ENCODE measurements at places on chromosomes 12 and 14.
A peak's percentile ranks its signal among the peaks of the same experiment; 100 is the strongest.

- DNase-seq = no peak
Measured at GRCh38 chr12:42812086-42812485, 222.5 kb upstream of the PRICKLE1 start.

DNA sequence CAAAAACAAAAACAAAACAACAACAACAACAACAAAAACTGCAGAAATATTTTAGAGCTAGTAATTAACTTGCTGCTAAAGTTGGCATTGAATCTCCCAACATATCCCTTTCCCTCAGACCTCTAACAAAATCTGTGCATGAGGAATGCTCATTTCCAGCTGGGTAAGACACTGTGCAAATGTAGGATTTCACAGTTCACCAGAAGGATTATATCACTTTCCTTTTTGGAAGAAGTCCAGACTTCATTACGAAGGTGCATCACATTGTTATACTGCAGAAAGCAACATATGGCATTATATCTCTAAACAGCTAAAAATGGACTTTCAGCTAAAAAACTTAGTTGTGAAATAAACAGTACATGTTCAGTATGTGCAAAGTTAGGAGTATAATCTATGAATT lies 341.8 kb downstream of the FSCB start:
- no peak for DNase-seq

DNA sequence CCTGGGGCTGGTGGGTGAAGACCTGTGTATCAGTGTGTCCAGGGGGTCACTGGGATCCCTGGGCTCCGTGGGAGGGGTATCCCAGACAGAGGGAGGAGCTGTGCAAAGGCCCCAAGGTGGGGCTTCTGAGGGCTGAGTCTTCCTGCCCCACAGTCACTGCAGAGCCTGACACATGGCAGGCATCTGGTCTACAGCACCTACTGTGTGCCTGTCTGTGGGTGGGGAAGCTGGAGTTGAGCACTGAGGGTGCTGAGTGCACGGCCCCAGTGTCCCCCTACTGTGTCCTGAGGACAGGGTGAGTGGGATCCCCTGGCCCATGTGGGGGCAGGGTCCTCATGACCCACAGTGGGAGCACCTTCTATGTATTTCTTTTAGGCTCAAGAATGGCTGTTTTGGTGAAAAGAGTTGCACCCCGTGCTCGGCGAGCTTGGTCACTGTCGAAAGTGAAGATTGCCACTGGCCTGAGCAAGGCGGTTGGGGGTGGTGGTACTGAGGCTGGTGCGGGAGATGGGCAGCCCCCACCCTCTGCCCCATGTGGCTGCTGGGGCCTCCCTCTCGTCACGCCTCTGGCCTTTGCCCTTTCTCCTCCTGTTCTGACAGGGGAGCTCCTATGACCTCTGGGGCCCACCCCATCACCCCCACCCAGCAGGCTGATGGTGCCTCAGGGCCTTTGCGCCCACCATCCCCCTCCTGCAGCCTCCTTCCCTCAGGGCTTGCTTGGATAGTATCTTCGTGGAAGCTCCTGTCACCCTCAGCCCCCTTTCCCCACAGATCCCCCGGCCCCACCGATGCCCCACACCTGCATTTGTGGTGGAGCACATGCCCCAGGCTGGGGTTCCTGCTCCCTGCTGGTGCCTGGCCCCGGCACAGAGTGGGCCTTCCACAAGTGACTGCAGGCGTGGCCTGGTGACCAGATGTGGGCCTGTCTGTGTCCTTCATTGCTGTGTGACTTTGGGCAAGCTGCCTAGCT lies 55.8 kb downstream of the BEGAIN start:
- no peak for DNase-seq

DNA sequence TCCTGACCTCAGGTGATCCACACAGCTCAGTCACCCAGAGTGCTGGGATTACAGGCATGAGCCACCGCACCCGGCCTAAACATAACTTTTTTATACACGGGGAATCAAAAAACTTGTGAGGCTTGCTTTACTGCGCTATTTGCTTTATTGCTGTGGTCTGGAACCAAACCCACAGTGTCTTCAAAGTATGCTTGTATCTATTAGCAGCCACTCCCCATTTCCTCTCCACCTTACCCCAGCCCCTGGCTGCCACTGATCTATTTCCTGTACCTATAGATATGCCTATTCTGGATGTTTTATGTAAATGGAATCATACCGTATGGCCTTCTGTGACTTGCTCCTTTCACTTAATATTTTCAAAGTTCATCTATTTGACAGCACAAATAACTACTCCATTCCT lies 233.4 kb downstream of the BMP4 start:
- no peak for DNase-seq

- DNase-seq = no peak
Measured at GRCh38 chr12:65637774-65638173, 186.5 kb upstream of the HMGA2 start.

- DNase-seq = no peak
Measured at GRCh38 chr12:78118036-78118435, 287.3 kb downstream of the NAV3 start.

DNA sequence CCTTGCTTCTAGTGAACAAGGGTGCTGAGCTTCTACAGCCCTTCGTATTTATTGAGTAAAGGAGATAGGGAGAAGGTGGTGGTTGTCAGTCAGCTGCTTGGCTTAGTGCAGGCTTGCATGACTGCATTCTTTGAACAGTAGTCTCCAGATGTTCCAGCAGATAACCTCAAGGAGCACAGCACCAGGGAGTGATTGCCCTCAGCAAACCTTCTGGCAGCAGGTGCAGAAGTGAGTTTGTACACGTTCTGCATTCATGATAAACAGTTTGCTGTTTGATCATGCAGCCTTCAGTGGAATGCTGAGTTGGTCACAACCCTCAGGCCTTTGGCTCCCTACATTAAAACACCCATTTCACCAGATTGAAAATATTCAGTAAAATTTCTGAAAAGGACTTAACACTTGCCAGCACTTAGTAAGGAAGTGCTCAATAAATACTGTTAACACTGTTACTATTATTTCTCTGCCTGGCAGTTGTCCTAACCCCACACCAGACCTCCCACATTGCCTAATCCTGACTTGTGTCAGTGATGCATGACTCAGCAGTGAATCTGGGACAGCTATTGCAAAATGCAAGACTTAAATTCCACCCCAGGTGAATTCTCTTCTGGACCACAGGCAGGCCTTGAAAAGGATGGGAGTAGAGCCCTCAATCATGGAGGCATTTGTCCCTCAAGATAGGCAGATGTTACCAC lies 18.9 kb upstream of the CARMIL3 start:
- no peak for DNase-seq

DNA sequence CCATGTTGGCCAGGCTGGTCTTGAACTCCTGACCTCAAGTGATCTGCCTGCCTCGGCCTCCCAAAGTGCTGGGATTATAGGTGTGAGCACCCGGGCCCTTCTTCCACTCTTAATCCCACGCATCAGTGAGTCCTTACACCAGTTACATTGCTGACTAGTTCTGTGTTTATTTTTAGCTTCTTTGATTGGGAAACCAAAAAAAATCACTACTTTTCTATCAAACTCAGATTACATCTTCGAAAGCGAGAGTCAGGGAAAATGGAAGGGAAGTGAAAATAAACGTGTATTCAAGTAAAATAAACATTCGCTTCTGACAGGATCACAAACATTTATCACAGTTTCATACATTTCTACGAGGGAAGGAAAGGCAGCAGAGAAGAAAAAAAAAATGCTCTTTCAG lies 32.2 kb downstream of the FGD6 start:
- no peak for DNase-seq

DNA sequence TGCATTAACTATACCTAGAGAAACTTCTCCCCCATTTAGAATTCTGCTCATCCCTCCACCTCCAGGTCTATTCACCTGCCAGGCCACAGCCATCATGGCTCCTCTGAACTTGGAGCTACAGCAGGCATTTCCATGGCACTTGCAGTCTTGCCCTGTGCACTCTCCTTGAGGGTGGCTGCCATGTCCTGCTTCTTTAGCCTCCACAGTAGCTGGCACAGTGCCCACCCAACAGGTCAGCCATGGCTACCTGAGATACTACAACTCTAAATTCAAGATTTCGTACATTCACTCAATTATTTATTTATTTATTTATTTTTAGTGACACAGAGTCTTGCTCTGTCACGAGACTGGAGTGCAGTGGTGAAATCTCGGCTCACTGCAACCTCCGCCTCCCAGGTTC lies 46.5 kb downstream of the GCH1 start:
- no peak for DNase-seq

DNA sequence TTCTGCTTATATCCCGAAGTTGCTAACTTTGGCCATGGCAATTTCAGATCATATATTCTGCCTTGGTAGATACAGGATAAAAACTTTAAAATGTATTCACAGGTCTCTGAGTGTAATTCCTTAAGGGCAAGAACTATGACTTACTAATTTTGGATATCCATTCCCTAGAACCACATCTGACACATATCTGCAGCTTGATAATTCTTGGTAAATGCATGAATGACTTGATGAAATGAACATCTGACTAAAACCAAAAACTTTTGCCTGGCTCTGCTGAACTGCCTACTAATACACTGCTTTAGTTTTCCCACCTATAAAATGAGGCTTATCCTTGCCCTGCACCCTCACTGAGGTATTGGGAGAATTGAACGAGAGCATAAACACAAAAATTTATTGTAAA lies 32.2 kb downstream of the SLC25A21 start:
- DNase-seq = no peak

GRCh38 chr12:105622846-105623736 lies 292.6 kb downstream of the C12orf75 start:
- no peak for DNase-seq

DNA sequence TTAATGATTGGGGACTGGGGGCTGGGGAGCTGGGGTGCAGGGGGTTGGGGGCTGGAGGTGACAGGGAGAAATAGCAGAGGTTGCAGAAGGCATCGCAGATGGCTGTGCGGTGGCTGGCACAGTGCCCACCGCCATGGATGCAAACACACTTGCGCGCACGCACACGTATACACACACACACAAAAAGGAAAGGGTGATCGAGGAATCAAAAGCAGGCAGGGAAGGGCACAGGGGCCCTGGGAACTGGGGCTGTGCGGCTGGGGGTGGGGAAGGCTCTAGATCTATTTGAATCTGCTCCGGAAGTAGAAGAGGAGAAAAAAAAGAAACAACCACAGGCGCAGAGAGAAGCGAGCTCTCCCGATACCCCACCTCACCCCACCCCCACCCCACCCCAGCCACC lies 39.4 kb downstream of the ZFHX2 start:
- DNase-seq = no peak

GRCh38 chr12:108360487-108360886 lies 21.4 kb upstream of the CMKLR1 start:
- no peak for DNase-seq

DNA sequence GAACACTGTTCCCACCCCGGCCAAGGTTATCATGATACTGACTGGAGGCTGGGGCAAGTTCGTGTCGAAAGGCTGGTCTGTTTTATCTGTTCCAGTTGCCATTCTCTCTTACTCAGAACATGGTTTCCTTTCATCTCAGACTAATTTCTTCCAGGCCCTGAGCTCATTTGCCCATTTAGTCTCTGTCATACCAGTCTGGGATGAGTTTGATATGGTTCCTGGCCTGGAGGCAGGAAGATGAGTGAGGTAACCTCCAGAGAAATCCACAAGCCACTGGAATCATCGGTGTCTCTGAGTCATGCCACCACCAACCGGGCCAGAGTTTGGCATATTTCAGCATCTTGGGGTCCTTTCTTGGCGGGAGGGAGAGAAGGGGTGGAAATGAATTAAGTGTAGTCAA lies 114.7 kb downstream of the NTF3 start:
- no peak for DNase-seq

DNA sequence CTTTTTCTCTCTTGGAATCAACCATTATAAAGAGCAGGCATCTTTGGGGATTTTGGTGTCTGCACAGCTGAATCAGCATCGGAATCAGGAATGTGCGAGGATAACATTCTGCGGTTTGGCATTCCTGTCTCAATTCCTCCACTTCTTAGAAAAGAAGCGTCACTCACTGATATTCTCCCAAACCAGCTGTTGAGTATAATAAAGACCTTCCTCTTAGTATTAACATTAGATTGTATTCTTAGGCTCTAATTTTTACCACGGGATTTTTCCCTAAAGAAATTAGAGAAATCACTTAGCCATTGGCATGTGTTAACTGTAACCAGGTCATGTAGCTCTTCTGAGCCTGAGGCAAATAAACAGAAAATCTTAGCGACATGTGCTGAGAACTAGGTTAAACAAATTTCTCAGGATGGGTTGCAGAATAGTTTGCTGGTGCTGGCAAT lies 128.7 kb downstream of the TMX1 start:
- no peak for DNase-seq

DNA sequence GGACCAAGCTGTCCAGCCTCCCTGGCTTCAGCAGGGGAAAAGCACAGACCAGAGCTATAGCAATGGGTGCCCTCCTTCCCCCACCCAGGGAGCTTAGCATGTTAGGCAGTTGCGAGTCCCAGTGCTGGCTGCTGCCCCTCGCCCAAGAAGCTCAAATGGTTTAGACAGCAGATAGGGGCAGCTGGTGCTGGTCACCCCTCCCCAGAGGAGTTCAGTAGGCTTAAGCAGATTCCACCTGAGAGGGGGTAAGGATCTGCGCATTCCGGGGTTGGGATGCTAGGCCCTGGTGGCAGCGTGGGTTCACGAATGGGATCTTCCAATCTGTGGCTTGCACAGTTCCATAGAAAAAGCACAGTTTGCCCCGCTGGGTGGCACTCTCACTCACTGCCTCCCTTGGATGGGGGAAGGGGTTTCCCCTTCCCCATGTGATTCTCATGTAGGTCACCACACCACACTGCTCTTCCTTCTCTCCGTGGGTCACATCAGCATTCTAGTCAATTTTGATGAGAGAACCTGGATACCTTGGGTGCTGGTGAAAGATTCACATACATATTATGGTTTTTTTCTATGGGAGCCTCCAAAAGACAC lies 665.6 kb downstream of the C12orf50 start:
- no peak for DNase-seq

DNA sequence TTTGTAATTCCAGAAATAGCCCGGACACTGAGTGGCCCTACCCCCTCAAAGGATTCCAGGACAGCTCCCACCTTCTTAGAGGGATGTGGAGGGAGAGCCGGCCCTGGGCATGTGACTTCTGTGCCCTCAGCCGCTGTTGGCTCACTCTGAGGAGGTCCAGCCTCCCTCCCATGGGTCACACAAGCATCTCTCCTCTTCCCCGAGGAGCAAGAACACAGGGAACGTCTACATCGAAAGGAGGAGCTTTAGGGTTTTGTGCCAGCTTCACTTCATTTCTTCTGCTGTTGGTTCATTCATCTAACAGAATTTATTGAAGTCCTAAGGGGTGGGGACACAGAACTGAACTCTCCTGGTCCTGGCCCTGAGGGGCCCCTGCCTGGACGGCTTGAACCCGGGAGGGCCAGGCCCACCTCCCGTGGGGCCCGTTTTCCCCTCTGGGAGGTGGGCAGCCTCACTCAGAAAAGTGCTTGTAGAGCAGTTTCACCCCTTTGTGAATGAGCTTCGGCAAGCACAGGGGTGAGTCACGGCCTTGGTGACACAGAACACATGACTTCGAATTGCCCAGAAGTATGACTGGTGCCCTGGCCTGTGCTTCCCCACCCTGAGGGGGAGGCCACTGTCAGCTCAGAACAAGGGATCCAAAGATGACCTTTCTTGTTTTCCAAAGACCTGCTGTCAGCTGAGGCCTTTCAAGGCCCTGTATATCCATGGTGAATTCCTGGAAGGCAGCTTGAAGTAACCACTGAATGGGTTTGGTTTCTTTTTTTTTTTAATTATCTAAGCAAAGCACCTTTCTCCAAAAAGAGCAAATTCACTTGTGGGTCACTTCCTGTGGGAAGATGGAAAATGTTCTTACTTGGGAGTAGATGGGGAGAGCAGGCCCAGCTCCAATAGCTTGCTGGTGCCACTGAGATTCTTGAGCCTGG lies 39.2 kb downstream of the NFKBIA start:
- DNase-seq = peak; percentile 64
